Esophagus squamous epithelium (tissue), 5 donors: ENCODE measurements at places on chromosomes 16 and 17. TPM values are rescaled to one million over a fixed set of nuclear protein-coding genes. Genes with fewer than 3 reads are reported as not detected.

The TAC4 gene
- not detected for total RNA-seq

The VKORC1 gene
- total RNA-seq, result 27.6 TPM

The CCT6B gene
- 0.70 TPM for total RNA-seq

The DHRS7C gene
- total RNA-seq, result not detected

The KRTAP1-1 gene
- not detected for total RNA-seq

The GAST gene
- not detected for total RNA-seq

DNA sequence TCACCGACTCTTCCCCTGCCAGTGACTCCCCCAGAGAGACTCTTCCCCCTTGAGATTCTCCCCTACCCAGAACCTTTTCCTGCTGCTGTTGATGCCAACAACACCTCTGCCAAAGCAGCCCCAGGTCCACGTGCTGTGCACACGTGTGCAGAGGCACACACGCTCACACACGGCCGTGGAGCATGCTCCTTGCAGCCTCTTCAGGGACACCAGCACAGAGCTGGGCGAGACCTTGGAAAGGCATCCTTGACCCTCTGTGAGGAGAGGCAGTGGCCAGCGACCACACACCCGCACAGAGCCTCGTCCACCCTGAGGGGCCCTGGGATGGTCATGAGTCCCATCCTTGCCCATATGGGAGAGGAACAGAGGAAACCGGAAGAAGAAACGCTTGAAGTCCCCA lies 181.9 kb downstream of the RBFOX3 start:
- no peak overlapping the region for H3K4me3 ChIP-seq
- no peaks in the 10 kb centered on the region for H3K36me3 ChIP-seq
- no peak for DNase-seq
- no peaks in the 10 kb centered on the region for H3K4me1 ChIP-seq

GRCh38 chr16:22282254-22282892 lies 14.8 kb upstream of the POLR3E start:
- H3K4me3 ChIP-seq, result no peak overlapping the region
- no peaks in the 10 kb centered on the region for H3K27me3 ChIP-seq
- peaks cover 12% of the 10 kb centered on the region for H3K4me1 ChIP-seq
- no peak for DNase-seq

- H3K27me3 ChIP-seq, result no peaks in the 10 kb centered on the region
- H3K4me3 ChIP-seq, result no peak overlapping the region
- no peaks in the 10 kb centered on the region for H3K36me3 ChIP-seq
- H3K27ac ChIP-seq, result no peak overlapping the region
- H3K4me1 ChIP-seq, result peaks cover 81% of the 10 kb centered on the region
- DNase-seq, result no peak
These were observed 62.6 kb downstream of the KSR1 start for GRCh38 chr17:27518545-27519521.

DNA sequence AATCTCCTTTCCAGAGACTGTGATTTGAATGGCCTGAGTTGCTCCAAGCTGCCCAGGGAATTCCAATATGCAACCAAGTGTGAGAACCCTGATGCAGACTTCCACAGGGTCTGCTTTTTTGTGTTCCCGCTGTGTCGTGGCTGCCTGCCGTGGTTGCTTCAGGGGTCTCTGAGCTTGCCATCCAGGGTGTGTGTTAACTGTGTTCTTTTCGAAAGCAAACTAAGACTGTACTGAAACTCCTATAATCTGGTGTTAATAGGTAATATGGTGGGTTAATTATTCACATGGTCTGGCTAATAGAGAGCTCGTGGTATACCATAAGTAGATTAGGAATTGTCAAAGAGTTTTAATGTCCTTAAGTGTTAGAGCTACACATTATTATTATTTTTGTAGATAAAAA lies 20.7 kb downstream of the UBN1 start:
- peaks cover 74% of the 10 kb centered on the region for H3K36me3 ChIP-seq
- no peaks in the 10 kb centered on the region for H3K4me1 ChIP-seq
- no peak overlapping the region for H3K4me3 ChIP-seq
- no peak for DNase-seq
- no peak overlapping the region for H3K27ac ChIP-seq

- H3K27ac ChIP-seq, result no peak overlapping the region
- H3K4me1 ChIP-seq, result peaks cover 3% of the 10 kb centered on the region
- no peak for DNase-seq
- H3K4me3 ChIP-seq, result no peak overlapping the region
These were observed 24.9 kb downstream of the SBK1 start for GRCh38 chr16:28317040-28317880.

DNA sequence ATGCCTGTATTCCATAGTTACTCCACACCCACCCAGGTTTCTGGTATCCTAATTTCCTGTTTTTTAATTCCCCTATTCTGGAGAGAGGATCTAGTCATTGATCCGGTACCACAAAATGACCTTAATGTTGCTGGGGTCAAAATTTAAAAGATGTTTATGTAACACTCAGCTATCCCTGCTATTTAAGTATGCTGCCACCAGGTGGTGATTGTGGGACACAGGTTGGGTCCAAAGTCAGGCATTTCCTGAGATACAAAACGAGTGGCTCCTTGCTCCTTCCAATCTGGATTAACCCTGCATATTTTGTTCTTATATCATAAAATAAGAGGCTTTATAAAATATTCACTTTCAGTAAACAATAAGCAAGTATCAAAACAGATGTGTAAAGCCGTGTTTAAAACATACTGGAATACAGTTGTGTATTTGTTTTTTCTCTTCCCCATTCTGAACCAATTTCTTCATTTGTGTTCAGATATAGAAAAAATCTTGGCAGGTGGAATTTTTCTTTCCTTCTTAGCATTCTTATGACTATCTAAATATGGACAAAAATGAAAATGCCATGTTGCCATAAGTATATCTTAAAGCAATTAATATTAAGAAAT lies 16.3 kb downstream of the HS3ST4 start:
- no peak overlapping the region for H3K4me3 ChIP-seq
- no peaks in the 10 kb centered on the region for H3K36me3 ChIP-seq
- peaks cover 11% of the 10 kb centered on the region for H3K27me3 ChIP-seq
- no peak for DNase-seq
- no peaks in the 10 kb centered on the region for H3K4me1 ChIP-seq
- no peak overlapping the region for H3K27ac ChIP-seq

DNA sequence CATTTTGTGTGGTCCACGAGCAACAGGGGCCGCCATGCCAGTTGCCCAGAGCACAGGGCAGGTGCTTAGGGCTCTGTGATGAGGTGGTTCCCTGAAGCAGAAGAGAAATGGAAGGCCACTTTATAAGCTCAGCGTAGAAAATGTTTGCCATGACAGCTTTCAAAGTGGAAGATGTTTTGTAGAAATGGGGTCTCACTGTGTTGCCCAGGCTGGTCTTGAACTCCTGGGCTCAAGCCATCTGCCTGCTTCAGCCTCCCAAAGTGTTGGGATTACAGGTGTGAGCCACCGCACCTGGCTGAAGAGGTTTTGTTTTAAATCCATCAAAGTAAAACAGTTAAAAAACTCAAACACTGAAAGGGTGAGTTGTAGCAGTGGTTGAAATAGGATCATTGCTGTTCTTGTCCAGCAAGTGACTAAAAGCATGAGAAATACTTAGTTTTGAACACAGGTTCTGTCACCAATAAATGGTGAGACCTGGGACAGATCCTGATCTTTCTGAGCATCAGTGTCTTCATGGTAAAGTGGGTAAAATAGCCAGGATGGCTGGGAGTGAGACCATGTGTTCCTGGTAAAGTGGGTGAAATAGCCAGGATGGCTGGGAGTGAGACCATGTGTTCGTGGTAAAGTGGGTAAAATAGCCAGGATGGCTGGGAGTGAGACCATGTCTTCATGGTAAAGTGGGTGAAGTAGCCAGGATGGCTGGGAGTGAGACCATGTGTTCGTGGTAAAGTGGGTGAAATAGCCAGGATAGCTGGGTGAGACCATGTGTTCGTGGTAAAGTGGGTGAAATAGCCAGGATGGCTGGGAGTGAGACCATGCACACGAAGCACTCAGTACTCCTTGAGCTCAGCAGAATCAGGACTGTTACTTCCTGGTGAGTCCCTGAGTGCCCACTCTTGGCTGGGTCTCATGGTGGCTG lies 46.0 kb downstream of the BANP start:
- no peak for DNase-seq
- no peaks in the 10 kb centered on the region for H3K4me1 ChIP-seq
- no peaks in the 10 kb centered on the region for H3K27me3 ChIP-seq
- no peak overlapping the region for H3K27ac ChIP-seq
- no peak overlapping the region for H3K4me3 ChIP-seq

- no peak overlapping the region for H3K27ac ChIP-seq
- no peaks in the 10 kb centered on the region for H3K27me3 ChIP-seq
- no peaks in the 10 kb centered on the region for H3K36me3 ChIP-seq
- peaks cover 33% of the 10 kb centered on the region for H3K4me1 ChIP-seq
These were observed 105.8 kb upstream of the CORO6 start for GRCh38 chr17:29728490-29728889.

DNA sequence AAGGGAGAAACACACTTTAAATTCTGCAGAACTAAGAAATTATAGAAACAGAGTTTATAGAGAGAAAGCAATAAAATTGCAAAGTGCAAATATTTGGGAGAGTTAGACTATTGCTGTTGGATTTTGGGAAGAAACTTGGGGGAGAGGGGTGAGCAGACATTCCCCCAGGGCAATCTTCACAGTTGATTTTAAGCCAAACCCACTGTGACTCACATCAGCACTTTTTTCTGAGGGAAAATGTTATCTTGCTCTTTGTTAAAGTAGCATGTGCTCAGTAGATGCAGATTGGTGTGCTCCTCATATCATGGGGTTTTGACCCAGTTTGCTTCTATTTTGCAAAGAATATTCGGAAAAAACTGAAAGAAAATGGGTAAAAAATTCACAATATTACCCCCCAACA lies 367.6 kb downstream of the CDH11 start:
- no peak for DNase-seq
- no peak overlapping the region for H3K27ac ChIP-seq
- no peaks in the 10 kb centered on the region for H3K4me1 ChIP-seq
- H3K4me3 ChIP-seq, result no peak overlapping the region

GRCh38 chr17:79062691-79063090 lies 11.9 kb upstream of the ENGASE start:
- H3K27ac ChIP-seq, result no peak overlapping the region
- no peaks in the 10 kb centered on the region for H3K36me3 ChIP-seq
- no peaks in the 10 kb centered on the region for H3K27me3 ChIP-seq
- no peak overlapping the region for H3K4me3 ChIP-seq
- no peaks in the 10 kb centered on the region for H3K4me1 ChIP-seq
- DNase-seq, result no peak

DNA sequence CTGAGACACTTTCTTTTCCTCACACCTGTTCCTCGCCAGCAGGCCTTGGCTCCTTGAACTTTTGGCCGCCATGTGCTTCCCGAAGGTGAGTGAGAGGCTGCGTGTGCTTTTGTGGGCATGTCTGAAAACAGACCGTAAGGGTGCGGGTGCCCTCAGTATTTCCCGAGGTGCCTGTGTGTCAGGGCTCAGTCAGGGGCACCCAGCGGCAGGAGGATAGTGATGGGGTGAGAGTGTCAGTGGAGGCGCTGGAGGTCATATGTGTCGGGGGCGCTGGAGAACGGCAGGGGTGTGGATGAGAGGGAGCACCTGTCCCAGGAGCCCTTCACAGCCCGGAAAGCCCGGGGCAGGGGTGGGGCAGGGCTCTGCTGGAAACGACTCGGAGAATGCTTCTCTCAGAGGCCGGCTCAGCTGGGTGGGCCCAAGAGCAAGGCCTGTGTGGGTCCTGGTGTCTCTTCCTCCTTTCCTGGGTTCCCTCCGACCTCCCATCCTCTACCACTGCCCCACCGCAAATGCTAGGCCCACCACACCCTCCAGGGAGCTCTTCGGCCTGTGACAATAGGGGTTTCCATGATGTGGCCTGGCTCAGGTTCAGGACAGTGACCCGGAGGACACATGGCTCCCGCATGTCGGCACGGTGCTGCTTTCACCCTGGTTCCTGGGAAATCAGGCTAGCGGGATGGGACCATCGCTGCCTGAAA lies 451 bp downstream of the IL32 start:
- no peaks in the 10 kb centered on the region for H3K27me3 ChIP-seq
- no peak for DNase-seq
- H3K27ac ChIP-seq, result peak overlapping the region; percentile 43
- no peaks in the 10 kb centered on the region for H3K36me3 ChIP-seq
- peaks cover 10% of the 10 kb centered on the region for H3K4me1 ChIP-seq
- peak overlapping the region; percentile 33 for H3K4me3 ChIP-seq

GRCh38 chr16:13621639-13622038 lies 298.3 kb upstream of the ERCC4 start:
- no peak overlapping the region for H3K27ac ChIP-seq
- no peaks in the 10 kb centered on the region for H3K27me3 ChIP-seq
- no peaks in the 10 kb centered on the region for H3K4me1 ChIP-seq
- no peaks in the 10 kb centered on the region for H3K36me3 ChIP-seq
- DNase-seq, result no peak
- no peak overlapping the region for H3K4me3 ChIP-seq

- no peak for DNase-seq
- no peaks in the 10 kb centered on the region for H3K36me3 ChIP-seq
- no peak overlapping the region for H3K27ac ChIP-seq
- H3K27me3 ChIP-seq, result no peaks in the 10 kb centered on the region
- H3K4me3 ChIP-seq, result no peak overlapping the region
These were observed 201.5 kb downstream of the C16orf95 start for GRCh38 chr16:87115646-87116045.

DNA sequence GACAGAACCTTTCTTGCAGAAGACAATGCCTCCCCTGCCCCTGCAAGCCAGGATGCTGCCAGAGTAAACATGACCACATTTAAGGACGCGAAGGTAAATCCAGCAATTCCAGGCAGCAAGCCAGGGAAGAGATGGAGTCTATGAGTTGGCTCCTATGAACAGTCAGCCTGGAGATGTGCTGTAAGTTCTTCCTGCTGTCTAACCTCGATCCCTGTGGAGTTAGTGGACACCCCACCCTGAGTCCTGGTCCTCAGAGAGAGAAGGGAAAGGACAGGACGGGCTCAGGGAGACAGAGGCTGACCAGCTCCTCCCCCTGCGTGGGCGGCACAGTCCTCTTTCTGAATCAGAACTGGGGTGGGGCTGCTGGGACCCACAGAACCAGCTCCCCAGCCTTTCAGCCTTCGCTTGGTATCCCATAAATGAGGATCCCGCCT lies 24.9 kb downstream of the CDC42EP4 start:
- no peak for DNase-seq
- peaks cover 80% of the 10 kb centered on the region for H3K4me1 ChIP-seq
- peak overlapping the region; percentile 83 for H3K27ac ChIP-seq

- H3K4me3 ChIP-seq, result no peak overlapping the region
- H3K27ac ChIP-seq, result no peak overlapping the region
- H3K27me3 ChIP-seq, result no peaks in the 10 kb centered on the region
- H3K4me1 ChIP-seq, result peaks cover 35% of the 10 kb centered on the region
- no peak for DNase-seq
- peaks cover 6% of the 10 kb centered on the region for H3K36me3 ChIP-seq
These were observed 67.7 kb downstream of the KATNIP start for GRCh38 chr16:27617665-27618064.

GRCh38 chr16:30706046-30706445 lies 7.1 kb downstream of the SRCAP start:
- H3K4me1 ChIP-seq, result no peaks in the 10 kb centered on the region
- DNase-seq, result no peak
- no peak overlapping the region for H3K27ac ChIP-seq
- H3K27me3 ChIP-seq, result no peaks in the 10 kb centered on the region
- no peak overlapping the region for H3K4me3 ChIP-seq
- H3K36me3 ChIP-seq, result peaks cover 60% of the 10 kb centered on the region
